ENCODE measurements at places on chromosomes 2 and 18.

DNA sequence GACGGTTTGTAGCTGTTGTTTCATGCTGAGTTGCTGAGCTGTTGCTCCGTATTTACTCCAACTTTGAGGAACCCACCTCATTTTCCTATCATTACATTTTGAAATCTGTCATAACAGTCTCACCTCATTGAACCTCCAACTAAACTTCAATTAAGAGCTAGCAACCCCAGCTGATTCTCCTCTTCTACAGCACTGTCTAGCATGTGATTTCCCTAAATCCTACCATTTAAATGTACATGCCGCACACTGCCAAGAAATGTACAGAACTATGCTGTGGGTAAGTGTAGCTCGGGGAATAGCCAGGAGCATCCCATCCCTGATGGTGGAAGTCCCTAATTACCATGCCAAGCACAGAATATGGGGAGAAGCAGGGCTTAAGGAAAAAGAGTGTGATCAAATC, 299.9 kb downstream of the AFF3 start:
- no peak for DNase-seq

DNA sequence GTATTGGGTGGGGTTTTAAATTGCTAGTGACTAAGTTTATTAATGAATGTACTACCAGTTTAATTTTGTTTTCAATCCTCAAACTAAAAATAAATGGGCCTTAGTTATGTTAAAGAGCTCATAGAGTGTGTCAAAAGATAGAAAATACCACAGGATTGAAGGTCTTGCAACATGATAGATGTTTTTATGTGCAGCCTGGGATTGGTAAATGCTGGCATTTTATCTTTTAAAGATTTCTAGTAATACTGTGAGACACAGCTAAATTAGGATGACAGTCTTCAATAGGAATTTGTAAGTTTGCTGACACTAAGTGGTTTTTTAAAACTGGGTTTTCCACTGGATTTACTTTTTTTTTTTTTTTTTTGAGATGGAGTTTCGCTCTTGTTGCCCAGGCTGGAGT, 122.3 kb downstream of the HAUS1 start:
- DNase-seq, result no peak

DNA sequence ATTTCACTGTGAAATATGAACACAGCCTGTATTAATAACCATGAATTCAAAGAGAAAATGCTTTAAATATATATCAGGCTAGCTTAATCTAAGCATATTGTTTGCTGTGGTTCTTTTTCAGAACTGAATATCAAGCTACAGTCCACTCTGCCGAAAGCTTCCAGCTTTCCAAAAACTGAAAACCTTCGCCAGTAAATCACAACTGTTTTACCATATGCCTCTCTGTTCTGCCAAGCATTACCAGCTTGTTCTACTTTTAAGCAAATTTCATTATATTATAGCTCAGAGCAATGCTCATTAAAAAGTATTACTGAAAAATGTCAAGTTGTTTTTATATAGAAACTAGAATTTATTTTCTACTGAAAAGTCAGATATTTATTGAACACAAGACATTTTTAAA, 277.4 kb downstream of the NRXN1 start:
- no peak for DNase-seq

GRCh38 chr18:48800466-48800865, 150.3 kb downstream of the SMAD7 start:
- no peak for DNase-seq

DNA sequence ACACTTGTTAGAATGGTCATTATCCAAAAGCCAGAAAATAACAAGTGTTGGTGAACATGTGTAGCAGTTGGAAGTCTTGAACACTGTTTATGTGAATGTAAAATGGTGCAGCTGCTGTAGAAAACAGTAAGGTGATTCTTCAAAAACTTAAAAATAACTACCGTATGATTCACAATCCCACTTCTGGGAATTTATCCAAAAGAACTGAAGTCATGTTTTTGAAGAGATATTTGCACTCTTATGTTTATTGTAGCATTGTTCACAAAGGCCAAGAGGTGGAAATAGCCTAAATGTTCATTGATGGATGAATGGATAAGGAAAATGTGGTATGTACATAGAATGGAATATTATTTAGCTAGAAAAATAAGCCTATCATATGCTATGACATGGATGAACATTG, 6.3 kb upstream of the SPP2 start:
- DNase-seq, result no peak

GRCh38 chr18:2846636-2847316, at the start of gene EMILIN2:
Gene EMILIN2 (plus strand): TSS chr18:2847006. CDS start chr18:2847189, 183 bp downstream.
- no peak for DNase-seq

GRCh38 chr18:63409301-63409700, 13.0 kb downstream of the VPS4B start:
- DNase-seq, result no peak

- no peak for DNase-seq
Observed at GRCh38 chr18:23177433-23178072, 42.3 kb downstream of the CABLES1 start.

- no peak for DNase-seq
Observed at GRCh38 chr2:43102366-43103092, 123.9 kb downstream of the ZFP36L2 start.

DNA sequence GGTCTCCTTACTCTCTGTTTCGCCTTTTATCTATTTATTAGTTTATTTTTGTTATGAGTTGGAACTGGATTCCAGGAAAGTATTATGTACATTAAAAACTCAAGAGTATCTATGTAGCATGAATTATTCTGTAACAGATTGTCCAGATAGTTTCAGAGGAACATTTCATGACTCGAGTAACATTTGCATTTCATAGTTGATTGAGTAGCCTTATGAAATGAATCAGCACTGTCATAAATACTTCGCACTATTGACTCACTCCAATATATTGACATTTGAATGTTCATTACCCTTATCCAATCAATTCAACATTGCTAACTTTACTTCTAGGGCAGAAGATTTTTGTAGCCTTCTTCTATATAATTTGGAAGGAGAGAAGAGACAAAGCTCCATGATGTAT, 11.3 kb upstream of the VRK2 start:
- DNase-seq, result no peak
